ENCODE measurements at places on chromosomes 12 and 14.

DNA sequence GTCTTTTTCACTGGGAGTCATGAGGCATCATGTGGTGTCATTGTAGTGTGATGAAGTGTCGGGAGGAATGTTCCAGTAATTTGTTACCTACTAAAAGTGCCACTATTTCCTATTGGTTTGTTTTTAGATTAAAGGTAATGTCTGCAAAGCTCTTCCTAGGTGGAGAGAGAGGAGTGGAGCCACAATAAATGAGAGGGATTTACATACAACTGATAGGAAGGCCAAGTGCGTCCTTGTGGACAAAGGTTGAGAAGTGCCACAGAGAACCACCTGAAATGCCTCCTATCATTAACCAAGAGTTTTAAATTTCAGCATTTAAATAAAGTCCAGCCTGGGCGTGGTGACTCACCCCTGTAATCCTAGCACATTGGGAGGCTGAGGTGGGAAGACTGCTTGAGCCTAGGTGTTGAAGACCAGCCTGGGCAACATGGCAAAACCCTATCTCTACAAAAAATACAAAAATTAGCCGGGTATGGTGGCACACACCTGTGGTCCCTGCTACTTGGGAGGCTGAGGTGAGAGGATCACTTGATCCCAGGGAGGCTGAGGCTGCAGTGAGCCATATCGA, 2.5 kb upstream of the SNX6 start:
- DNase-seq, result no peak

DNA sequence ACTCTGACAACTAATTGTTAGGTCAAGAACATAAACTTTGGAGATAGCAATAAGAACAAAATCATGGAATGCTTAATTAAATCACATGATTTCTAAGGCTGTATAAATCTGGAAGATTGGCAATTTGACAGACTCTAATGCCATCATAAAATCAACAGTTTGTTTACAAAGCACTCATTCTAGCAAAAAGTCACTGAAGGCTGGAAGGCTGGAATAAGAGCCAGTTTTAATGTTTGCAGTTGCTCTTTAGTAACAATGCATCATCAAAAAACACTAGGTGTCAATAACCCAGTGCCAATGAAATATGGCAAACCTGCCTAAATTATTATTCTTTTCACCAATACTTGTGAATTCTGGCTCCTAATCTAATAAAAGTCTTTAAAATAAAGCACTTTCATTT, 65.0 kb downstream of the NUMB start:
- no peak for DNase-seq

DNA sequence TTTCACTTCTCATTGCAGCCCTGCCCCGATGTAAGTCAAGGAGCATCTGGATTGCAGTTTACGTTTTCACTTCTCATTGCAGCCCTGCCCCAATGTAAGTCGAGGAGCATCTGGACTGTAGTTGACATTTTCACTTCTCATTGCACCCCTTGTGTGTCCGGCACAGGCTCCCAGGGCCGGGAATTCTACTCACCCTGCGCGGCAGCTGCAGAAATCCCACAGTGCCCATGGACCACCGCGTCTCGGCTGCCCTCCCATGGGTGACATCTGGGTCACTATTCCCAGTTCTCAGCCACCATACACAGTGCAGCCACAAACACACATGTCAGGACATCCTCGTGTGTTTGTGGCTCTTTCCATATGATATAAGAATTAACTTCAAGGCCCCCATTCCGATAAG, 378.5 kb downstream of the ADGRD1 start:
- DNase-seq, result no peak

GRCh38 chr14:68762953-68763764, 29.7 kb downstream of the ZFP36L1 start:
- DNase-seq, result no peak

- DNase-seq, result no peak
Observed at GRCh38 chr12:8561011-8561410, 20.3 kb upstream of the CLEC4E start.
